ENCODE measurements at places on chromosomes 6 and 20.

- no peak for DNase-seq
Observed at GRCh38 chr6:1789092-1789491, 179.4 kb downstream of the FOXC1 start.

DNA sequence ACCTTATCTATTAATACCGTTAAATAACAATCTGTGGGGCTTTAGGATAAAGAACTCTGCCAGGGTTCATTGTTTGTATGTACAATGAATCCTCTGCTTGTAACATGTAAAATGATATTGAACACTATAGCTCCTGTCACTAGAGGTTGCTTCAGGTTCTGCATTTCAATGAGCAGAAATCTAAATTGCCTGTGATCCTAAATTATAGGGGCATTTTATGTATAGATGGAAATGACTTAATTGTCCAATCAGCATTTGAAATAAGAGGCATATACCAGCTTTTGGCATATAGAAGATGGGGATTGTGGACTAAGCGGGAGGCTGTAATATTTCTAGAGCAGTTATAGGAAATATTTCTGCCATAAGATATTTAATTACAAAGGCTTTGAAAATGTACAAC lies 2.0 kb downstream of the NCOA3 start:
- no peak for DNase-seq

GRCh38 chr20:61998343-61999121 lies 67.1 kb downstream of the TAF4 start:
- no peak for DNase-seq

GRCh38 chr6:6696867-6697531 lies 108.5 kb downstream of the LY86 start:
- DNase-seq: peak; percentile 37

DNA sequence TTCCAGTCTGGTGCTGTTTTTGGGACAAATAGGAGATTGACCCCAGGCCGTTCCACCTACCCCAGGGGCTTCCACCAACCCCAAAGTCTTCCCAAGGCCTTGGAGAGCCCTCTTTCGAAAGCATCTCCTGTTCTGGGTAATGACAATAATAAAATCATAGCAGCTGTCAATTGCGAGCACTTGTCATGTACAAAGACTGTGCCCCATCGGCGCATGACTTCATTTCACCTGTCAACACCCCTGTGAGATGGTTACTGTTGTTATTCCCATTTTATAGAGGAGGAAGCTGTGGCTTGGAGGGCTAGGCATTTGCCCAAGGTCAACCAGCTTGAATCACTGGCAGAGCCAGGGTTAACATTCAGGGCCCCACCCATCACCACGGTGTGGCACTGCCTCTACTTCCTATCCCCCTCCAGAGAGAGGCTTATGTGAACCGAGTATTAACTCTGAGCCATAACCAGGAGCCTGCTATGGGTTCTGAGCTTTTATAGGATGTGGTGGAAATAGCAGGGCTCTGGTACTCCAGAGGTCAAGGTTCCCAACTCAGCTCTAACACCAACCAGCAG lies 51.2 kb downstream of the HNF4A start:
- DNase-seq: no peak
